Subcutaneous preadipocyte (primary cell): ENCODE measurements at places on chromosomes 16 and 17. TPM values are rescaled to one million over a fixed set of nuclear protein-coding genes. Genes with fewer than 3 reads are reported as not detected.

Gene CBX1
- total RNA-seq: 23.1 and 29.3 TPM in 2 replicates

Gene PVALEF
- total RNA-seq: not detected in 2 replicates

Gene TP53TG3F
- total RNA-seq: not detected in 2 replicates

Gene SLC5A2
- total RNA-seq: not detected in 2 replicates

Gene ZNF597
- total RNA-seq: 1.4 and 1.5 TPM in 2 replicates

Gene CACNG4
- total RNA-seq: not detected in 2 replicates

Gene CHST5
- total RNA-seq: 0.20 and 0.73 TPM in 2 replicates

Gene AGRP
- total RNA-seq: not detected in 2 replicates

Gene CHST6
- 0.37 and 0.98 TPM in 2 replicates for total RNA-seq

Gene MT1A
- 11.1 and 17.6 TPM in 2 replicates for total RNA-seq

Gene GAS2L2
- total RNA-seq: not detected in 2 replicates

Gene CEP131
- 9.6 and 9.8 TPM in 2 replicates for total RNA-seq

Gene VWA3A
- total RNA-seq: 0.20 and 0.37 TPM in 2 replicates

Gene VTN
- total RNA-seq: not detected in 2 replicates

Gene NOG
- total RNA-seq: not detected in 2 replicates

Gene PPY
- total RNA-seq: not detected in 2 replicates

Gene SLC46A1
- 4.7 and 4.8 TPM in 2 replicates for total RNA-seq

Gene CCL14
- not detected in 2 replicates for total RNA-seq

Gene GNGT2
- not detected in 2 replicates for total RNA-seq

Gene KRT12
- total RNA-seq: not detected in 2 replicates

Gene USP6
- total RNA-seq: not detected in 2 replicates

Gene RSPRY1
- total RNA-seq: 41.2 and 57.3 TPM in 2 replicates

Gene BANP
- total RNA-seq: 20.9 and 22.7 TPM in 2 replicates

Gene CLEC19A
- total RNA-seq: not detected in 2 replicates

Gene ARHGAP23
- total RNA-seq: 16.9 and 27.8 TPM in 2 replicates

Gene NOXO1
- total RNA-seq: 0.39 TPM in 1 of 2 replicates, not detected in the other

Gene NOD2
- total RNA-seq: under 0.01 TPM in 2 replicates

Gene XYLT1
- total RNA-seq: 47.8 and 70.6 TPM in 2 replicates

Gene C17orf50
- total RNA-seq: not detected in 2 replicates

Gene EPX
- total RNA-seq: not detected in 2 replicates

Gene SRCIN1
- total RNA-seq: under 0.01 TPM in 1 of 2 replicates, not detected in the other

Gene CASKIN1
- under 0.01 and 0.73 TPM in 2 replicates for total RNA-seq

Gene TMEM100
- total RNA-seq: 7.8 and 9.9 TPM in 2 replicates

Gene GRAP
- total RNA-seq: 0.20 TPM in 1 of 2 replicates, not detected in the other

Gene ALOXE3
- not detected in 2 replicates for total RNA-seq

Gene HCRT
- not detected in 2 replicates for total RNA-seq

Gene WFIKKN1
- 0.20 and 0.37 TPM in 2 replicates for total RNA-seq

Gene ZDHHC1
- 9.2 and 9.8 TPM in 2 replicates for total RNA-seq

Gene LYRM9
- 2.3 and 5.9 TPM in 2 replicates for total RNA-seq

Gene ATP1B2
- not detected in 2 replicates for total RNA-seq

Gene IL21R
- 2.6 and 4.7 TPM in 2 replicates for total RNA-seq

Gene ABCA6
- 97.0 and 114 TPM in 2 replicates for total RNA-seq

Gene NPIPB2
- 3.7 and 5.1 TPM in 2 replicates for total RNA-seq

Gene KRT24
- not detected in 2 replicates for total RNA-seq

Gene CCL1
- total RNA-seq: not detected in 2 replicates

Gene TP53TG3
- 1.4 TPM in 1 of 2 replicates, not detected in the other for total RNA-seq

Gene CD300LF
- total RNA-seq: not detected in 2 replicates

Gene CACNG5
- total RNA-seq: not detected in 2 replicates

Gene CETP
- not detected in 2 replicates for total RNA-seq

Gene SHISA9
- under 0.01 TPM in 1 of 2 replicates, not detected in the other for total RNA-seq

Gene C16orf92
- not detected in 2 replicates for total RNA-seq

Gene KRTAP1-5
- 1.1 and 1.6 TPM in 2 replicates for total RNA-seq

Gene TPSD1
- not detected in 2 replicates for total RNA-seq
